ENCODE measurements at places on chromosomes 2 and 18.

DNA sequence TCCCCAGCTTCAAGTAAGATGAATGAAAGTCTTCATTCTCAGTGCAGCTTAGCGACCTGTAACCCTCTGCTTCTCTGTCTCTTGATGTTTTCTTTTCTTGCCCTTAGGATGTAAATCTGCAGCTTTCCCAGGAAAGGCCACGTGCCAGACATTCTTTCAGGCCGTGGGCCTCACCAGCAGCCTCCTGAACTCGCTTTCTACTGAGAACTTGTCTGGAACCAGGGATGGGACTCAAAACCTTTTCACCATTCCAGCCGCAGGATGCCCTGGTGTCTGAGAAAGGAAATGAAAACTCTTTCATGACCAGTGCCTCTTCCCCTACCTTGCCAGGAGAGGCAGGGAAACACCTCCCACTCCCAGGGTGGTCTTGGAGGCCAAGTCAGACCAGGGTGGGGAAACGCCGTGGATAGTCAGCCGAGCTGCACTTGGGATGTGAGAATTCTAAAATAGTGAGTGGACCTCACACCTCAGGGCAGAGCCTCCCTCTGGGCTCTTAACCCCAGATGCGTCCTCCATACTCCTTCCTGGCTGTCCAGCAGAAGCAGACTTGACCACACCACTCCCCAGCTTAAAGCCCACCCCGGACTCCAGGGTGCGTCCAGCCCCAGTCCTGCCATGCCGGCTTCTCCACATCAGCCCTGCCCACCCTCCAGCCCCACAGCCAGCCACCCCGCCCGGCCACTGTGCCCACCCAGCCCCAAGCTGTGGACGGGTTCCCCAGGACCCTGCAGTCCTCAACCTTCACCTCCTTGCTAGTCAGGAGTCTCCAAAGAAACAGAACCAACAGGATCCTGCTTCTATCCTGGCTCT is 115.5 kb downstream of the TWIST2 start:
- DNase-seq, result no peak

DNA sequence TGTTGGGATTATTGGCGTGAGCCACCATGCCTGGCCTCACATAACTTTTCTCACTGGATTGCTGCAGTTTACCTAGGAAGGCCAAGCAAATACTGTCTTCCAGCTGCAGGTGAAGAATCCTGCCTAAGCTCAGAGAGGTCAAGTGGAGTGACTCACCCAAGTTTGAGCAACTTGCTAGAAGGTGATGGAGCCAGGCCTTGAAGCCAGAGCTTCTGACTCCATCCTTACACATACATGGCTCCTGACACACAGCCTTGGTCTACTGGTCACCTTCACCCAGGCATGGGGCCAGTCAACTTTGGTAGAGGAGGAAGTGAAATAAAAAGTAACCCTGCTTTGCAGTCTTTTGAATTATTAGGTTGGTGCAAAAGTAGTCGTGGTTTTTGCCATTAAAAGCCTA is 93.5 kb downstream of the VWA3B start:
- DNase-seq, result no peak

DNA sequence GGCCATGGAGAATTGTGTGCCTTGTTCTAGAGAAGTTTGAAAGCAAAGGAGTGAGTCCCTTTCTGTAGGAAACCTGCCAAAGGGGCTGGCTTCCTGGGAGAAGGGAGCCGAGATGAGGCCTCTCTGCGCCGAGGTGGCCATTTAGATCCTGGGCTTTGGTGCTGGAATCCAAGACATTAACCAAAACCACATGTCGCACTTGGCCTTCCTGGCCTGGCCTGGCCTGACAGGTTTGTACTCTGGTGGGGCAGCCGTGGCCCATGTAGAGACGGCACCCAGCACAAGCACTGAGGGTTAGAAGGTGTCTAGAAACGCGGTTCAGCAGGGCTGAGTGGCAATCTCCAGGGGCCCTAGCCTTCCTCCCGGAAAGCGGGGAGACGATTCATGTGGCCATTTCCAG is 7.1 kb downstream of the CNNM3 start:
- DNase-seq, result no peak

DNA sequence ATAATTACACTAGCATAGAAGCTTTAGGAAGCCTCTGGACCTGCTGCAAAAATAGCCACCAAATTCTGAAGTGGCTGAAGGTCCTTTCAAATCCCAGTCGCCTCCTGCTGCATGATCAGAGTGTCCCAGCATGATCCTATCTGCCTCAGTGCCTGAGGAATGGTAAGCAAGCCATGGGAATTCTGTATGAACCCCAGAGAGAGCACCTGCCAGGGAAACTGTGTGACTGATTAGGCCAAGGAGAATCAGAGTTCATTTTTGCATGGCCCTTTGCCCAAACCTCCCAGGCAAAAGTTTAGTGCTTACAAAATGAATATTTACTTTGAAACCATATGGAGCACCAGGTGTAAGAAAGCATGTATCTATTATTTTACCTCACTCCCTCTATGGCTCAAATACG is 221.4 kb downstream of the ARL4C start:
- DNase-seq, result no peak

DNA sequence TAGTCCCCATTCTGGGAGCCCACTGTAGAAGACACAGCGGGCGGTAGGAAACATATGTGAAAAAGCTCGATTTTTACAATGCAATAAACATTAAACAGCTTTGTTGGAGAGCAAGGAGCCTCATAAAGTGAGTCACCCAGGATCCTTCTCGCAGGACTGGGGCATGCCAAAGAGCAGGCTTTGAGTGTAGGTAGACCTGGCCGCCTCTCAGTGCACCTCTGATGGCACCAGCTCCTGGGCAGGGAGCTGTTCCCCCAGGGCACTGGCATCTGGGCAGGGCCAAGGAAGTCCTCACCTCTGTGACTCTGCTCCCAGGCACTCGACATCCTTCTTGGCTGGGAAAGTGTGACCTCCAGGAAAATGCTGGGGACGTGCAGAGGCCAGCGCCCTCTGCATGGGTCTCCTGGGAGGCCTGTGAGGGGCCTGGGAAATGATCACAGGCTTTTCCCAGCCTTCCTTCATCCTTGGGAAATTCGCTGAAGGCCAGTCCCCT is 94.2 kb downstream of the POLR1A start:
- no peak for DNase-seq

- no peak for DNase-seq
These were observed 173.5 kb downstream of the ATAD2B start for GRCh38 chr2:23753291-23754010.

DNA sequence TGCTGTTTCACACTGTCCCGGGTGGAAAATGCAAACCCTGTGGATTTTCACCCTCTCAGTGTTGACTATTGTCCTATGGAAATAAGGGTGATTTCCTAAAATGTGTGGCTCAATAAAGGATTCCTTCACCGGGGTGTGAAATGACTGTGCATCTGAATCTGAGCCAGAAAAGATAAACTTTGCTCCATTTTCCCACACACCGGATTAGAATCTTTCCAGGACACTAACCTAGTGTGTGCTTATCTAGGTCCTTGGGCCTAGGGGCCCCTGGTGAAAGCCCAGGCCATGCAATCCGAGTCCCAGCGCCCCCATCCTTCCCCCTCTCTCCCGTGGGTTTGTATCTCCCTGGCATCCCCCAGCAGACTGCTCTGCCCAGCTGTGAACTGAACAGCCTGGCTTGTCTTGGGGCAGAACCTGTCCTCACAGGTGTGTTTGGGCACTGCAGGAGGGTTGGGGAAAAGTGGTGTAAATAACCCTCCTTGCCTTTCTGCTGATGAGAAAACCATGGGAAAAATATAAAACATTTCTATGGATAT is 17.3 kb downstream of the KLHL29 start:
- no peak for DNase-seq

DNA sequence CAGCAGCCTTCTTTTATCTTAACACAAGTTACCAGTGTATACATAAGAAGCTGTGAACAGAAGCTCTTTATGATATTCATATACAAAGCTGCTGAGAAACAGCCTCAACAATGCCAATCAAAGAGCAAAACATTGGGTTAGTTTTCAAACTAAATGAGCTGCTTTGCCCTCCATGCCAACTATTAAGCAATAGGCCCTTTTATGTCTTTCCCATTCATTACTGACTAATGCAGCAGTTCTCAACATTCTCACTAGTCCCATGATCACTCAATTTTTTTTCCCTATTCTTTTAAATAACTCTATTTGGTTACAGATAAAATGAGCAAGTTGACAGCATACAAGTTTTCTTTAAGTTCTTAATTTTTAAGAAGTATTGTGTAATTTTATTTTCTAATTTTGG is 57.9 kb upstream of the FRZB start:
- no peak for DNase-seq

DNA sequence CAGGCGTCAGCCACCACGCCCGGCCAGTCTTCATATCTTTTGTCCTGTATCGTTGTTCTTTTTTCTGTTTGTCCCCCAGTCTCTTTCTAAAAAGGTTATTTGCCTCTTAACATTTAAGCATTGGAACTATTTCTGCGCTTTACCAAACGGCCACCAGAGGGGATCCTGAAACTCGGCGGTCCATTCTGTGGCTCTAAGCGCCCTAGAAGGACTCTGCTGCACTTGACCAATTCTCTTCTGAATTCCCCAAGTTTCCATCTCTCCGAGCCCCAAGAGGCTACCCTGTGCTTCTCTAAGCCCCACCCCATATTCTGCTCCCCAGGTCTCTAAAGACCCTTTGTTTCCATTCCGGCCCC is 33.1 kb upstream of the REG3G start:
- no peak for DNase-seq

DNA sequence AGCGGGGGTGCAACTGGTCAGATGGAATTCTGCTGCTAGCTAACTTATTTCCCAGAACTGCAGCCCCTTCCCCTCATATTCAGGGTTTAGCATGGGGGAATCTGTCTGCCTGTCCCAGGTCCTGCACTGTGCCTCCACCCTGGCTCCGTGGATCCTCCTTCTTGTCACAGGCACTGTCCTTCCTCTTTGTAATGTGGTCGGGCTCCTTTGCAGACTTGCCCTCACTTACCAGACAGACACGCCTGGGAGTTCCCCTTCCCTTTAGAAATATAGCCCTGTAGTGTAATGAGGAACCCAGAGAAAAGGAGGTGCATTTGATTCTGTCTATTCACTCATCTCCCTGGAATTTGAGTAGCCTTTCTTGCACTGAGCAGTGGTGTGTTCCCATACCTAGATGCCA is 108.7 kb downstream of the TRIM43 start:
- no peak for DNase-seq

DNA sequence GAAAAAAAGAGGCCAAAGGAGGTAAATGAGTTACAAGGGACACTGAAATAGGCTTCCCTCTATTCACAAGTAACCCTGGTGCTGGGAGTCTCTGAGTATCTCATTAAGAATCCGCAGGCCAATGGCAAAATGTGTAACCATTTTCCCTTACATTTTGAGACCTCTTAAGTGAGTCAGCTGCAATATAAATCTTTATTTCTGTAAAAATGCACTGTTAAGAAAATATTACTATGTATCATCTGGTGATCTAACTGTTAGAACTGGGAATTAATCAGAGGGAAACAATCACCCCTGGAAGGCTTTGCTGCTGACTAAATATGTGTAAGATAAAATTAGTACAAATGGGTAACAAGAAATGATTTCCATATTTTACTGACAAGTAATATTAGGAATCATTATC is 483.1 kb upstream of the CHST9 start:
- DNase-seq, result no peak

DNA sequence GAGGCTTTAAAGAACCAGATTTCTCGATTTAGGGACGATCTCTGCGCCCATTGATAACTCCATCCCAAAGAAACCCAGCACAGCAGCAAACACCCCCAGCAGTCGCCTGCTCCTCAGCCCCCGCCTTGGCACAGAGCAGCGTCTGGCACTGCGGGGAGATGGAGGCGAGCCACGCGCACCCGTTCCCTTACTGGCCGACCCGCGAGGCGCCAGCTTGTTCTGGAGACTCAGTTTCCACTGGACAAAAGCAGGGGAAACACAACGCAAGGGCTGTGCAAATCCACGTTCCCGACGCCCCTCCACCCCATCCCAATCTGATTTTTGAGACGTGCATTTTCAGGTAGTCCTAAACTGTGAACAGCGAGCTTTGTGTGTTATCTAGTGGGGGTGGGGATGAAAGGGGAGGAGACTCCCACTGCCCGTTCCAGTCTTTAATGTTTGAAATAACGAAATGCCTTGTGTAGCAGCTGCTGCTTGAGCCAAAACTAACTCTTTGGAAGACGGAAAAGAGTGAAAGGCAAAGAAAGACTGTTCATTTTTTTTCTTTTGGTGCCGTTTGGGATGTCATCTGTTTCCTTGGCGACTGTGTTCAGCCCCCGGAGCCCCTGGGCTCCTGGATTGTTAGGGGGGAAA is 143.2 kb downstream of the MEIS1 start:
- DNase-seq, result no peak

- DNase-seq, result no peak
These were observed 483.8 kb downstream of the GALR1 start for GRCh38 chr18:77733292-77733903.

- no peak for DNase-seq
These were observed 48.9 kb downstream of the RAB31 start for GRCh38 chr18:9756933-9757470.

- no peak for DNase-seq
These were observed 373.4 kb downstream of the LPIN1 start for GRCh38 chr2:12119841-12120240.

- no peak for DNase-seq
These were observed 58.7 kb downstream of the STPG4 start for GRCh38 chr2:47096451-47096850.

DNA sequence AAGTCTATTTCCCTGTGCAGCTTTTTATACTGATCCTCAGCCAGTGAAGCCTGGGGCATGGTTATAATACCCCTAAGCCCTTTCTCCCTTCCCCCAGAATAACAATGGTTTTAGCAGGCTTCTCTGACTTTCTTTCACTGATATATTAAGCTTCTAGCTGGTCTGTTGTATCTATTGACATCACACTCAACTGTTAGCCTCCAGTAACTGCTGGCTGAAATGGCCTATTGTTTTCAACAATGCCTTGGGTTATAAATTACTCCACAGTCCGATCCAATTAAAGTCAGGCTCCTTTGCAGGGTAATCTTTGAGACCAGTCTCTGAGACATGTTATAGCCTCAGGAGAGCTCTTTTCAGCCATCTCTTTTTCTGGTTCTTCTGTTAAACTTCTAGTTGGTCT is 2.9 kb upstream of the SLC9A4 start:
- no peak for DNase-seq

DNA sequence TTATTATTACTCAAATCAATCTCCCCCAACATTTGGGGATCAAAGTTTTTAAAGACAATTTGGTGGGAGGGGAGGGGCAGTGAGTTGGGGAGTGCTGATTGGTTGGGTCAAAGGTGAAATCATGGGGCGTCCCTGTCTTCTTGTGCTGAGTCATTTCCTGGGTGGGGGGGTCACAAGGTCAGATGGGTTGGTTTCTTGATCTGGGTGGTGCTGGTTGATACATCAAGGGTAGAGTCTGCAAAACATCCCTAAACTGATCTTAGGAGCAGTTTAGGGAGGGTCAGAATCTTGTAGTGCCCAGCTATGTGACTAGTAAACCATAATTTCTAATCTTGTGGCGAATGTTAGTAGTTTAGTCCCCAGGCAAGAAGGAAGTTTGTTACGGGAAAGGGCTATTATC is 67.4 kb downstream of the MOGAT1 start:
- no peak for DNase-seq

GRCh38 chr18:48824231-48824970 is 126.4 kb downstream of the SMAD7 start:
- DNase-seq, result no peak

Measured in fibroblast of the conjunctiva (primary cell).